ENCODE measurements at places on chromosomes 1 and 21.

DNA sequence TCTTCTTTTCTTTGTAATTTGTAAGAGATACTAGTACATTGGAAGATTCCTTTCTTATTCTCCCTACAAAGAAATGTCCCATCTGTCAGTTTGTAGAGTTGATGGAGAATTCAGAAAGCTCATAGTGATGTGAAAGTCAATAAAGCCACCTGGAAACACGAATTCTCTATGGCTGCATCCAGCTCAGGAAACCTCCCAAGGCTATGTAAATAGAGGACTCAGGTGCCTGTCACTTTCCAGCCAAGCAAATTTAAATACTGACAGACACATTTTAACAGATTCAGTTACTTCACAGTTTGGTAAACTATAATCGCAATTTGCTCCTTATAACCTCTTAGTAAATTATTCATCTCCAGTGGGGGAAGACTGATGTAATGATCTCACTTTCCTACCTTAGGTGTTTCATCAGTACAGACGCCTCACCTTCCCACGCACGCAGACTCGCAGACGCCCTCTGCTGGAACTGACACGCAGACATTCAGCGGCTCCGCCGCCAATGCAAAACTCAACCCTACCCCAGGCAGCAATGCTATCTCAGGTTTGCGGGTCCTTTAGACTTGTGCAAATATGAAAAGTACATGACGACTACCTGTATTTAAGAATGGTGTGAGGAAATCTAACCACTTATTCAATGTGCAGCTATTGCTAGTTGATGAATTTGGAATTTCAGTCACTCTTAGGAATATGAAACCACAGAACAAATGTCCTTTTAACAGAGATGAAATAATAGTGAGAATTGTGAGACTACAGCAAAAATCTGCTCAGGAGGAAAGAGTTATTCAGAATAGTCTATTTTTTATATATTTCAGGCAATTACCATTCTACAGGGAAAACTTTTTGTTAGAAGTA is 60.6 kb downstream of the PTPRC start:
- DNase-seq: peak; percentile 89

DNA sequence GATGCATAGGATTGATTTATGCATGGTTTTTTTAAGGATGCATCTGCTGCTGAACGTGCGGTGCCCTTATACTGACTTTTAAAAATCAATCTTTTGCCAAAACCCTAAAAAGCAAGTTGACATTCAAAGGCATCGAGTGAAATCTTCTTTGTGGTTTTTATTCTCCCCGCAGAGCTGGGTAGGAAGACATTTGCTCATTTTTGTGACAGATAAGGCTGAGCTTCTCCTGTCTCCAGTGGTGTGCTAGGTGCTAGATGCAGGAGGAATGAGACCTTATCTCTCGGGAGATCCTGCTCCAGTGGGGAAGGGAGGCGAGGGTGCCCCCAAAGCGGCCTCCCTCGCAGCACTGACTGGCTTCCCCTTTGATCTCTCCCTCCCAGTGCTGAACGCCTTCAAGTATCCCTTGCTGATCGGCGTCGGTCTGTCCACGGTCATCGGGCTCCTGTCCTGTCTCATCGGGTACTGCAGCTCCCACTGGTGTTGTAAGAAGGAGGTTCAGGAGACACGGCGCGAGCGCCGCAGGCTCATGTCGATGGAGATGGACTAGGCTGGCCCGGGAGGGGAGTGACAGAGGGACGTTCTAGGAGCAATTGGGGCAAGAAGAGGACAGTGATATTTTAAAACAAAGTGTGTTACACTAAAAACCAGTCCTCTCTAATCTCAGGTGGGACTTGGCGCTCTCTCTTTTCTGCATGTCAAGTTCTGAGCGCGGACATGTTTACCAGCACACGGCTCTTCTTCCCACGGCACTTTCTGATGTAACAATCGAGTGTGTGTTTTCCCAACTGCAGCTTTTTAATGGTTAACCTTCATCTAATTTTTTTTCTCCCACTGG is 14.9 kb upstream of the CD101 start:
- DNase-seq: peak; percentile 78

DNA sequence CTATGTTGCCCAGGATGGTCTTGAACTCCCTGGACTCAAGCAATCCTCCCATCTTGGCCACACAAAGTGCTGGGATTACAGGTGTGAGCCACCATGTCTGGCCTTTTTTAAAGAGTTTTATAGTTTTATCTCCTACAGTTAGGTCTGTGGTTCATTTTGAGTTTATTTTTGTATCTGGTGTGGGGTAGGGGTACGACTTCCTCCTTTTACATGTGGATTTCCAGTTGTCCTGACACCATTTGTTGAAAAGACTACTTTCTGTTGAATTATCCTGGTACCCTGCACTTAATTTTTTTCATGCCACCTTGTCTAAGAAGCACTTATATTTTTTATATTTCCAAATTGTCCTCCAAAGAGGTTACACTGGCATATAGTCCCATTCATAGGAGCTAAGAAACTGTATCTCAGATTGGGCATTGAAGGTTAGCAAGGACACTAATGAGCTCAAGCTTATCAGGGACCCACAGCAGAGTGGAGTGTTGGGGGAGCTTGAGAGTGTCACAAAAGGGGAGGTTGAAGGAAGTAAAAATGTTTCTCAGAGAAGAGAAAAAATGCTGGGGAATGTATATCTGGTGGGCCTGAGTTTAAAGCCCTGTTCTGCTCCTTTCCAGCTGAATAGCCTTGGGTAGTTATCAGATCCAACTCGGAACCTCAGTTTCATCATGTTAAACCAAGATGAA is 23.4 kb upstream of the MEF2D start:
- no peak for DNase-seq

DNA sequence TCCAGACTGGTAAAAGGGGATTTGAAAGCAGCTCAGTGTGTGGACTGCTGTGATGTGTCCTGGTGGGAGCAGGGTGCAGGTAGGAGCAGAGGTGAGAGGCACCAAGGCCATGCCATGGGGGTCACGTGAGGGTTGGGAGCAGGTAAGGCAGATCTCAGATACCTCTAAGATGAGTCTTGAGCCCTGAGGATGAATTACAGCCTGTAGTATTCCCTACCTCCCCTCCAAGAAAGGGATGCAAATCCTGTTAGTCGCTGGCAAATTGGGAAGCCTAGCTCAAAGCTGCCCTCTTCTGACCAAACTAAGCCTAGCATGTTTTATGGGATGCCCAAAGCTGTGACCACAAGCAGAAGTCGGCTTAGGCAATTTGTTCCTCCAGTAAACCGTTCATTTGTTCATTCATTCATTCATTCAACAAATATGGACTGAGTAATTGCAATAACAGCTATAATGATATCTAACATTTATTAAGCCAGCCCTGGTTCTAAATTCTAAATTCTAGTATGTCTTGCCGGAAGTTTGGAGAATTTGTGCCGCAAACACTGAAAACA is 3.9 kb upstream of the NUAK2 start:
- peak; percentile 69 for DNase-seq

DNA sequence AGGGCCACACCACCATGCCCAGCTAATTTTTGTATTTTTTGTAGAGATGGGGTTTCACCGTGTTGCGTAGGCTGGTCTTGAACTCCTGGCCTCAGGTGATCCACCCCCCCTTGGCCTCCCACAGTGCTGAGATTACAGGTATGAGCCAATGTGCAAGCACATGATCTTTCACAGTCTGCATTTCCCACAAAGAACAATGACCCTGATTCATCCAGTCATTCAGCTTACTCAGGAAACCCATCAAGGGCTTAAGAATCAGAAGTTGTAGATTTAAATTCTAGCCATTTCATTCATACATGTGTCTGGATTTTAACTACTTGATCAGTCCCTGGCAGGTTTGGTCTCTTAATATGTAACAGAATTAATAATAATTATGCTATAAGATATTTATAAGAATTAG is 2065.7 kb downstream of the MRPL39 start:
- DNase-seq: no peak

Data from activated effector memory CD4-positive, alpha-beta T cell treated with anti-CD3 and anti-CD28 coated beads, Interleukin-2, amount 50 U/mL, for 16 hours (primary cell).